NCI-H1436 treated with DMSO at 0.1 percent for 48 hours (cell line): ENCODE measurements at places on chromosomes 1 and 21.

- DNase-seq = peak; percentile 19
These were observed 5.7 kb downstream of the GJB3 start for GRCh38 chr1:34786521-34787325.

GRCh38 chr1:92805216-92805615 is 20.3 kb upstream of the EVI5 start:
- DNase-seq = no peak

DNA sequence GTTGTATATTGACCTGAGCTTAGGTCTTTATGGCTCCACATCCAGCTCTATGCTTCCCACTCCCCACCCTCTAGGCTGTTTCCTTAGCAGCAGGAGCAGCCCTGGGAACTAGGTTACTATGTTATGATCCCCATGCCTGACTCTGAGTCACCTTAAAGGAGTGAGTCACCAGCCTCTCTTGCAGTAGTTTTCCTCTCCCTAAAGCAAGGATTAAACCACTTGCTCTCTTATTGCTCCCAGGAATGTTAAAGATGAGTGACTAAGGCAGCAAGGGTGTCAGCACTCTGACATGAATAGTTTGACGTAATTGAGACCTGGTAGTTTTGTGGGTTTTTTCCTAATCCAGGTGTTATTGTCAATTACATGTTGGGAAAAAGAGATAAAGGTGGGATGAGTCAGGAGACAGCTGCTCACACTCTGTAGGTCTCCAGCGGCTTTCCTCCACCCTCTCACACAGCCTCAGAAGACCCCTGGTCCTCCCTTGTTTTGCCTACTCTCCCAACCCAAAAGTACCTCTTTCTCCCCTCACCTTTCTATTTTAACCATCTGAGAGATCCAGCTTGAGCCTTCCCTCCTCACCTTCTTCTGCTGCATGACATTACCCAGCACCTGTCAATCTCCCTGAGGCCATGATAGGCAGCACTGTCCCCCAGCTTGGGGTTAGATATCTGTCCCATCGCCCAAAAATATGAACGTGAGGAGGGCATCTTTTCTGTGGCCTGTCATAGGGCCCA is 369.1 kb upstream of the VAMP3 start:
- DNase-seq = no peak

GRCh38 chr1:39668111-39668510 is 3.8 kb downstream of the NT5C1A start:
- DNase-seq = no peak

- DNase-seq = no peak
These were observed 103.8 kb downstream of the SLC45A1 start for GRCh38 chr1:8421721-8422120.

DNA sequence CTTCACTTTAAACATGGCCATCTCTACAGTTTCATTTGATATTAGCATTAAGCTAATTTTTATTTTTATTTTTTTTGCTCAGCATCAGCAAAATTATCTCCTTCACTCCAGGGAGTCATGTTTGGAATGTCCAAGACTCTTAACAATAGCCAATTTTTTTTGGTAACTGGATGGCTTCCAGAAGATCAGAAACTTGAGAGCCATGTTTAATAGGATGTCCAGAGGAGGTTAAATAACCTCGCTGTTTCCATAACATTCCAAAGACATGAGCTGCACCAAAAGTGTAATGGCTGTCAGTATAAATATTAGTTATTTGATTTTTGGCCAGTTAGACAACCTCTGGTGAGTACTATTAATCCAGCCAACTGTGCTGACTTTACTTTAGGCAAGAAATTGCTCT is 80.7 kb downstream of the DNTTIP2 start:
- no peak for DNase-seq

DNA sequence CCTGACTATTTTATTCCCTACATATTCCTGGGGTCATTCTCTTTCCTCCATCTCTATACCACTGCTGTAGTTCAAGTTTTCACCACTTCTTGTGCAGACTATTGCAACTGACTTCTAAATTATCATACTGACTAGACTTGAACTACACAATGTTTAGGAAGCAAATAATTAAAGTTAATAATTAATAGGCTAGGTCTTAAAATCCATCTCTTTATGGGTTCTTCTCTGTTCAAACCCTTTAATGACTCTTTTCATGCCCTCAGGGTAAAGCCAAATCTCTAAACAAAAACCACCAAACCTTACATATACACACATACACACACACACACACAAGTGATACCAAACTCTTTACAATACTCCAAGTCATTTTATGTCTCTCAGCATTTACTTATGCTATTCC is 22.3 kb upstream of the MOB3C start:
- no peak for DNase-seq

GRCh38 chr1:172960019-172960418 is 90.7 kb downstream of the TNFSF18 start:
- no peak for DNase-seq
